ENCODE measurements at places on chromosomes 16 and 17.

DNA sequence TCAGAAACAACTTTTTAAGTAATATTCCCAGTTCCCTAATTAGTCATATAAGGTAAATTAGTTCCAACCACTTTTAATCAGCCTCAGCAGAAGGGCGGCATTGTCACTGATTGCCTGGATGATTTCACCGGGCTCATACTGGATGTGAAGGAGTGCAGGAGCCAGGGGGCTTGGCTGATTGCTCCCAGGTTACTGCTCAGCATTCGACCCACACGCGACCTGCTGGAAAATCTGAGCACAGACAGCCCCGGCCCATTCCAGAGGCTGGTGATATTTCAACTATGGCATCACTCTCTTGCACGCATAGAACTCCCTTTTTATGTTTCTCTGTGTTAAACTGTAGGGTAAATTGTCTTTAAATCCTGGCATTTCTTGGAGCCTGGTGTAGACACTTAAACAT lies 34.2 kb downstream of the CPPED1 start:
- DNase-seq, result no peak

DNA sequence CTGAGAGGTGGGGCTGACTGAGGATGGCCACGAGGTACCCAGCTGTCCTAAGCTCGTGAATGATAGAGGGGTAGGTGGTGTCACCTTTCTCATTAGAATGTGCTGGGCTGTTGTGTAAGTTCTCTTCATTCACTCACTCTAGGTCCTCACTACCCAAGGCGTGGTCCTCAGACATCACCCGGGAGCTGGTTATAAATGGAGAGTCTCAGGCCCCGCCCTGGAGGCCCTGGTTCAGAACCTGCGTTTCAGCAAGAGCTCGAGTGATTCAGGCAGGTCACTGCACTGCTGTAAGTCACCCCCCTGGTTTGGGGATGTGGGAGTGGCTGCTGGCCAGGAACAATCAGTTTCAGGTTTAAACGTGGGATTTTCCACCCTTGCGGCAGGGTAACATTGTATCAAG lies 139.8 kb downstream of the FOXL1 start:
- DNase-seq, result no peak

DNA sequence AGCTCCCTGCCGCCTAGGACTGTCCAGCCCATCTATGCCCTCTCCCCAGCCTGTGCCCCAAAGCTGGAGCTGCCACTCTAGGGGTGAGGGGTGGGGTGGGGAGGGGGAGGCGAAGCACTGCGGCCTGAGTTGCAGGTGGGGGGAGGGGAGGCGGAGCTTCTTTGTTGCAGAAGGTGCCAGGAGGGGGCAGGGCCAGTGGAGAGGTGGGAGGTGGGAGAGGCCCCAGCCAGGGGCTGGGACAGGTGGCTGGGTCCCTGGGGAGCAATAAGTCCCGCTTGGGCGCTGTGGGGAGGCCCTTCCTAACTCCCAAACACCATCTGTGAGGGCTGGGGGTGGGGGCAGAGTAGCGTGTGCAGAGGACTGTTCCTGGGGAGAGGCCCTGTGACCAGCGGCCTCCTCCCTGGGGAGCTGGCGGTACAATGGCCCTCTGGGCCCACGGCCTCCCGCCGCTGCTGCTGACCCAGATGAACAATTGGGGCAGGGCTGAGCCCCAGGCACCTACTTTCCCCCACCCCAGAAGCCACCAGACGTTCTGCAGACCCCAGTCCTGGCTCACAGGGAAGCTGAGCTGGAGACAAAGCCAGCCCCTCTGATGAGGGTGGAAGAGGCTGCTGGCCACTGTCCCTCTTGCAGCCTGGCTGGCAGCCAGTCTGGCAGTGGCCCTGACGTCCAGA lies 2.2 kb upstream of the NTN3 start:
- no peak for DNase-seq

GRCh38 chr17:65230040-65230439 lies 92.9 kb downstream of the RGS9 start:
- no peak for DNase-seq

DNA sequence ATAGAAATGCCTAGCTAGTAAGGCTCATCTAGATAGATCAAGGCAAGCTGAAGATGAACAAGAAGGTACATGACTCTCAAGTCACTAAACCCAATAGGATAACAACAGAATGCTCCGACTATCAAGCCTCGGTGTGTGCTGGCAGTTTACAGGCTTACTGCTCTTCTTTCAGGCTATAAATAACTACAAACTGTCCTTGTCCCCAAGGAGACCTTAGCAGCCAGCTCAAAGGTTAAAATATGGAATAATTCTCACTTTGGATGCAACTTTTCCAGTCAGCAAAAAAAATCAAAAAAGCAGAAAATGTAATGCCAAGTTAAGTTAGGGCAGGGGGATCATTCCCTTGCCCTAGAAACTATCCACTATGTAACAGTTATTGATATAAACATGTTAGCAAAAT lies 44.6 kb downstream of the SPOP start:
- no peak for DNase-seq

GRCh38 chr17:34261568-34262337 lies 6.7 kb downstream of the CCL2 start:
- no peak for DNase-seq

GRCh38 chr16:86029131-86029741 lies 130.3 kb downstream of the IRF8 start:
- DNase-seq, result no peak

- DNase-seq, result no peak
Observed at GRCh38 chr17:57940231-57940630, 15.0 kb downstream of the CUEDC1 start.

DNA sequence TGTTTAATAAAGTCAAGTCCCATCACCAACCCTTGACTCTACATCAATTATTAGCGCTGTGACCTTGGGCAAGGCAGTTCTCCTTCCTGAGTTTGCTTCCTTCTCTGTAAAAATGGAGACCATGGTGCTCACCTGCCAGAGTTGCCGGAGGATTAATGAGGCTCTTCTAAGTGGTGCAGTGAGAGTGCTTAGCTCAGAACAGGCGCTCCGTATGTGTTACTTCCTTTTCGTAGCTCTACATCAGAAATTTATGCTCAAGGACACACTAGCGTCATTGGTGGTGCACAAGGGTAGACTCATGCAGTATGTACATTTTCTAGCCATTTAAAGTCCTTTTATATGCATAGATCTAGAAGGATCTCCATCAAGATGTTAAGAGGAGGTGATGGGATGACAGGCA lies 17.4 kb upstream of the CMIP start:
- DNase-seq, result no peak

DNA sequence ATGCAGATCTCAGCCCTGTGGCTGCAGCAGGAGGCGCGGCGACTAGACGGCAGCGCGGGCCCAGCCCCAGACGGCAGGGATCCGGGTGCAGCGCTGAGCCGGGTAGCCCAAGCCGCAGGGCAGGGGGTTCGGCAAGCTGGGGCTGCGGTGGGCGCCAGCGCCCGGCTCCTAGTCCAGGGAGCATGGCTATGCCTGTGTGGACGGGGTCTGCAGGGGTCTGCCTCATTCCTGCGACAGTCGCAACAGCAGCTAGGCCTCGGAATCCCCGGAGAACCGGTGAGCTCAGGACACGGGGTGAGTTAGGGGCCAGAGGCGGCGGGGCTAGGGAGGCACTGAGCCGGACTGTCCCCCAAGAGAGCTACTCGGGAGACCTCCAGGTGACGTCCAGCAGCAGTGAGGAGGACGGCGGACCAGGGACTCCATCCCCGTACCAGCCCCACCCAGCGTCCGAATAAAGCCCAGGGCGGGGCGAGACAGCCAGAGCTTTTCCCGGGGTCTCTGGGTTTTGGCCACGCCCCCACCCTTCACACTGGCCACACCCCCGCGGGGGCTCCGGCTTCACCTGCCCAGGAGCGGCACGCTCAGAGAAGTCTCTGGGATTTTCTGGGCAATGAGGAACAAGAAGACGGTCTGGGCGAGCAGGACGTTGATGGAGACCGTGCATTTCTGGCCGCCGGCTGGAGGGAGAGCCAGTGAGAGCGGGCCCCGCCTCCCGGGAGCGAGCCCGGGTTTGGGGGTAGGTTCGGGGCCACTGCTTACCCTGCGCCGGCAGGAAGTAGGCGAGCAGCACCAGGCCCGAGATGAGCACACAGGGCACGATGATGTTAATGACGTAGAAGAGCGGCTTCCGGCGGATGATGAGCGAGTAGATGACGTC lies 1.1 kb downstream of the C17orf107 start:
- DNase-seq, result no peak

DNA sequence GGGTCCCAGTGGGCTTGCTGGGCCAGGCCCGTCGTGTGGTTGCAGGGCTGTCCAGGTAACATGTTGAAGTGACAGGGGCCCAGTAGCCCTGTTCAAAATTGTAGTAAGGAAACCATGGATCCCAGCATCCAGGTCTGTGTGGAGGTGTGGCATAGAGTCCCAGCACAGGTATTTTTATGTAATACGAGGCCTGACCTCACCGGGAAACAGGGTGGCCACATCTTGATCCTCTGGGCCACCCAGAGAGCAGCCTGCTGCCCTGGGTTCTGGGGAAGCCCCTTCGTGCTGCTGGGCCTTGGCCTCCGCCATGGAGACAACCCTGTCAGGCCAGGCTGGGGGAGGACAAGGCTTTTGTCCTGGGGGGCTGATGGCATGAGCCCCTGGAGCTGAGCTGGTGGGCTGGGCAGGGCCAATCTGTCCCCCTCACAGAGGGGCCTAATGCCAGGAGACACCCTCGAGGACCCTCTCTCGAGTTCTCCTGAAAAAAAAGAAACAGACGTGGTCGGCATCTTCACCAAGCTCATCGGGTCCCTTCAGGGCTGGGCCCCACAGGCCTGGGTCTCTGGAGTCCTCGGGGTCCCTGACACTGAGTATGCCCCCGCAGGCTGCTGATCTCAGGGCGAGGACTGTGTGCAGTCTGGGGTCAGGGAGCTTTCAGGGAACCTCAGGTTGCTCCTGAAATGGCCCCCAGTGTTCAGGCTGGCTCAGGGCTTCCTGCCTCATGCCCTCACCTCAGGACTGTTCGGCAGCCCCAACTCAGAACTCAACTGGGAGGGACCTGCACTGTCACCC lies 47.8 kb downstream of the TNFRSF13B start:
- DNase-seq, result no peak

GRCh38 chr16:85156440-85156839 lies 44.2 kb upstream of the CIBAR2 start:
- no peak for DNase-seq

DNA sequence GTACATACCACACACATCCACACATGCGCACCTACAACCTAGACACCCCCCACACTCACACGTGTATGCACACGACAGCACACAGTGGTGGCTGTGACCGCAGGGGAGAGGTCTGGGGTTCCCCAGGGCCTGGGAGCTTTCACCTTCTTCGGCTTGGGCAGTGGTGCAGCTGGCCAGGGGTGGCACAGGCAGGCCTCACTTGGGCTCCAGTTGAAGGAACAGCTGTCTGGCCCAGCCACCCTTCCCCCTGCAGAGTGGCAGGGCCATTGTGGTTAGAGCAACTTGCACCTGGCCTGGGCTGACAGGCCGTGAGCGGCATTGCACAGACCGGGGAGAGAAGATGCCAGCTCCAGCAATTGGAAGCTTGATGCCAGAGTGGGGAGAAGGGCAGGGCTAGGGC lies 114.5 kb upstream of the GSE1 start:
- DNase-seq, result no peak

GRCh38 chr16:52456368-52456767 lies 90.6 kb downstream of the TOX3 start:
- no peak for DNase-seq

DNA sequence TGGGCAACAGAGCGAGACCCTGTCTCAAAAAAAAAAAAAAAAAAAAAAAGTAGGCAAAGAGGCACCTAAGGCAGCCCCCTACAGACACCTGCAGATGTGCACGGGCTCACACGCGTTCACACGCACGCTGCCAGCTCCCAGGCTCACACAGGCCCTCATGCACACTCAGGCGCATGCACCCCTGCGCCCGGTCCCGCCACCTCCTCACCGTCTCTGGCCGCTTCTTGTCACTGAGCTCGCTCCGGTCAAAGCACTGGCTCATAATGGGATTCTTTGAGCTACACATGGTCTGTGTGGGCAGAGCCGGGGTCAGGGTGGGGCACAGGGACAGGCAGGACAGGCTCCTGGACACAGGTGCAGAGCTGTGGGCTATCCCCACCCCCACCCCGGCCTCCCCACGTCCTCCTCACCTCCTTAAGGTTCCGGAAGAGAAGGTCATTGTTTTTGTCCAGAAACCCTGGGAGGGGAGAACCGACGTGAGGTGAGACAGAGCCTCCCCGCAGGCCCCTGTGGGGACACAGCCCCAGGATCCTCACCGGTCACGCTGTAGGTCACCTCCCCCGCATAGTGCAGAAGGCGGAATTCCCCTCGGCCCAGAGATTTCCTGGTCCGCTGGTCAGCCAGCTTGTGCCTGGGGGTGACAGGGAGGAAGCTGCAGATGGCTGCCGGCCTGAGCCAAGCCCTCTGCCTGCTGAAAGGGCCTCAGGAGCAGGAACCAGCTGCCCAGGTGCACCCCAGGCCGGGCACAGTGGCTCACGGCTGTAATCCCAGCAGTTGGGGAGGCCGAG lies 17.9 kb downstream of the MYO1C start:
- no peak for DNase-seq

GRCh38 chr17:41617698-41618097 lies 5.1 kb upstream of the KRT16 start:
- no peak for DNase-seq

DNA sequence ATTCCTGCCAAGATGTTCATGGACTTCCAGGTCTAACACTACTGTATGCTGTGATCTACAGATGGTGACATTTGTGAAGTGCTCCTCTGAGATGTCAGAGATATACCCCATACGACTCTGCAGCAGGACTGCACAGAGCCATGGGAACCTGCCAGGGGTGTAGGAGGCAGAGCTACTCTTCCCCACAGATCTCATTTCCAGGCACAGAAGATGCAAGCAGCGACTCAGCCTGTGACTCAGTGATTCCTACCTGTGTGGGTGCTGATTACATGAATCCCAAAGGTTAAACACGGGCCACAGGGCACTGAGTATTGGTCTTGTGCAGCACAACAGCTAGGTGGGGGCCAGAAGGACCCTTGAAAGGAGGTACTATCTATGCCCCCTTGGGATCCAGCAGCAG lies 137.0 kb upstream of the SOX9 start:
- no peak for DNase-seq

- peak; percentile 25 for DNase-seq
Observed at GRCh38 chr16:997440-998051, 16.0 kb downstream of the SOX8 start.

DNA sequence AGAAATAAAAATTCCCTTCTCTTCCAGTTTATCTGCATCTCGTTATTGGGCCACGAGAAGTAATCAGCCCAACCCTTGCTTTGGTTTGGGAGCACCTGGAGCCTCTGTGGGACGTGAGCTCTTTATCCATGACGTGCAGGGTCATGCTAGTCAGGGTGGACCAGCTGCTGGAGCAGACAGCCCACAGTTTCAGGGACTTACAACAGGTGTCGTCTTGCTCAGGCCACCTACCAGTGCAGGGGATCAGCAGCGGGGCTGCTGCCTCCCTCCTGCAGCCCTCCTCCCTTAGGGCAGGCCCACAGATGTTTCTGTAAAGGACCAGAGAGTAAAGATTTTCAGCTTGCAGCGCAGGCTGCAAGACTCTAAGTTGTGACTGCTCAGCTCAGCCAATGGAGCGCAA lies 16.9 kb downstream of the ADAD2 start:
- DNase-seq, result no peak

- DNase-seq, result no peak
Observed at GRCh38 chr16:60203525-60204124, 1469.5 kb upstream of the GOT2 start.

- no peak for DNase-seq
Observed at GRCh38 chr17:32141679-32142037, 644 bp upstream of the RHOT1 start.
